Pancreas (tissue), 10 donors: ENCODE measurements at places on chromosomes 2 and 18.

DNA sequence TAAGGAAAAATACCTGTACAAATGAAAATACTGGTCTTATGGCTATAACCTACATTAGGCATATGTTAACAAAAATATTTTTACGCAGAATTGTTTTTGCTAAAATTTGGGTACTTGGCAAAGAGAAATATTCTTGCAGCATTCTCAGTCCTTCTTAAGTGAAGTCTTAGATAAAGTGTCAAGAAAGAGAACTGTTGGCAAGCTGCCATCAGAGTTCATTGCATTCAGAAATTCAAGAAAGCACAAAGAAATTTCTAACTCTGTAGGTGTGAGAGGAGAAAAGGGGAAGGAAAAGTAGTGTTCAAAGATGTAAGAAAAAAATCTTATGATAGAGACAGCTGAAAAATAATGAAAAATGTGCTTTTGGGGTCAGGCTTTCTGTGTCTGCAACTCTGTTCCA lies 86.7 kb downstream of the IRS1 start:
- DNase-seq, result no peak

DNA sequence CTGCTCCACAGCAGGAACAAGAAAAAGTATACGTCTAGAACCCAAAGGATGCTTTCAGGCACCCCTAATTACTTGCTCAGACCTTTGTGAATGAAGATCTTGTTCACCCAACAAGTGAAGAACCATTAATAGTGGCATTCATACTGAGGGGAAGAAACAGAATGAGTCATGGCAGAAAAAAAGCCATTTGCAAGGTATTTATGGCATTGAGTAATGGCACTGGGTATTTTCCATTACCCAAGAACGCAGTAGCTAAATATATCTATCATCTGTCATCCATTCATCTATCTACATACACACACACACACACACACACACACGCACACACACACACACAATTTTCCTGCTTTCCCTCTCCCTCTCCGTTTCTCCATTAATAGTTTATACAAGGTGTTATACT lies 56.4 kb upstream of the XIRP2 start:
- no peak for DNase-seq

DNA sequence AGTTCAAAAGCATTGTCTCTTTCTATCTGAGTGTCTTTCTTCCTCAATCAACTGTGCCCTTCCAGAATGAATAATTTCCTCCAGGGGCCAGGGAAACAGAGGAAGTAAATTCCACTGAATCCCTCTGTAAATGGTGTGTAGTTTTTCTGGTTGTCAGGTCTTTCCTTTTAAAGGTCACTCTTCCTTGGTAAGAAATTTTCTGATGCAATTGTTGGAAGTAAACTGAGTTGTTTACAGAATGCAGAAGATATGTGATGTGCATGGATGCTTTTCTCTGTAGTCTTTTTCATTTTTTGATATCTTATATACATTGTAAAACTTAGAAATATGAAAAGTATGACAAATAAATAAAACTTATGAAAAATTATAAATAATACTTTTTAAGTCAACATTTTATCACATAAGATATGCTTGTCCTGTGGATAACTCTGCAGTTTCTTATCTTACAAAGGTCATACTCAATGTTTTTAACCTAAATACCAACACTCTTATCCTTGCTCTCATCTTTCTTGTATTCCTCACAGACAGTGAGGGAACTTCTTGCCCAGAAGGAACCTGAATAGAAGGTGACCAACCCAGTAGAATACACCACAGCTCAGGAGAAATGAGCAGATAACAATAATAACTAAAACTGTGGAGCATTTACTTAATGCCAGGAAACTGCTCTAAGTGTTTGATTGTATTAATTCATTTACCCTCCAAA lies 234.5 kb downstream of the METTL4 start:
- DNase-seq, result no peak

DNA sequence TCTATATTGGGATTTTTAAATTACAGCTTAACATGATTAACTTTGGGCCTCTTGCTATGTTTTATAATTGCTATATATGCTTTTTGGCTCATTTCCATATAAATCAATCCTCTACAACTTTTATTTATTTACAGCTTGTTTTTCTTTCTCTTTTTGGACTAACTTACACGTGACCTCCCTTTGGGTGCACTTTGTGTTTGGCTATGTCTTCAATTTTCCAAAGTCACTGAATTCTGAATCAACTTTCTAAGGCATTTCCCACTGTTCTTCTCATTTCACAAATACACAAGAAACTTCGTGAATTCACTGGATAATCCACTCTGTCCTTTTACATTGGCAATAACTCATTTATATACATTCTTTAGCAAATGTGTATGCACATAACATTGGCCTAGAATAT lies 5.4 kb upstream of the CPS1 start:
- DNase-seq, result no peak

- no peak for DNase-seq
Measured at GRCh38 chr18:11927497-11927896, 19.4 kb upstream of the MPPE1 start.

GRCh38 chr2:15619076-15619475 lies 27.4 kb downstream of the DDX1 start:
- DNase-seq, result peak; percentile 67

- DNase-seq, result no peak
Measured at GRCh38 chr2:210540471-210540870, 15.9 kb upstream of the CPS1 start.

DNA sequence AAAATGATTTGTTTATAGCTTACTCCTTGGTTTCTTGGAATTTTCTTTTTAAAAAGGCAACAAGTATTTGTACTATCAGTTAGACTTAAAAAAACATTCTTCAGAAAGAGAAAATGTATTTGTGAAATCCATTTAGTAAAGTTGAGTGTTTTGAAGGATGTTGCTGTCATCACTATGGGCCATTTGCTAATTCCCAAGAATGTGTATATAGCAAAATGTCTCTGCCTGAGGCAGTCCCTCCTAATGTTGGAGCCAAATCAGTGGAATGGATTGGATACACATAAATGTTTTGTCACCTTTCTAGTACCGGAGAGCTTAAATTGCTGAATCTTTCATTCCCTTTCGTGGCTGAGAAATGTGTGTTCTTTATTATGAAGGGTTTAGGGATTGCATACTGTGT lies 890.2 kb upstream of the ZEB2 start:
- no peak for DNase-seq

DNA sequence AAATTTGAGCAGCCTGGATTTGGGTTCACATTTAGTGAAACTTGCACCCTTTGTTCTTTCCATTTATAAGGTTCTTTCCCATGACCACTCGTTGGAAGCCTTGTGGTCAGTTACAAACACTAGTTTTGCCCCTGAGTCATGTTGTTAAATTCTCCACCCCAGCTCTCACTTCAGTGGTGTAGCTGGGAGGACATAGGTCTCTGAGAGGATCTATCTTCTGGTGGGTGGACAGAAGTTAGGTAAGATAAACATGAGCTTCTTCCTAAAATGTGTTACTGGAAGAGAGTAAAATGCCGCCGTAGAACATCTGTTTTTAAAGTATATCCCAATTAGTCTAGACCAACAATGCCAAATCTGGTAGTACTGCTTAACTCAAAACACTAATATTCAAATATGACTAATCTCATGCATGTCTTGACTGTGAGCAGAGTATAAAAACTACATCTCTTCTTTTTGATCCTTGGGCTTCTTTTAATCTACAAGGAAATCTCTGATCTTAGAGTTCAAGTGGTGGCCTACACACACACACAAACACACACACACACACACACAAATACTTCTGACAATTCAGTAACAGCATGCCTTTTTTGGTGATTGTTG lies 162.6 kb upstream of the FN1 start:
- DNase-seq, result no peak

- no peak for DNase-seq
Measured at GRCh38 chr18:3281456-3282400, 19.8 kb downstream of the MYL12B start.

DNA sequence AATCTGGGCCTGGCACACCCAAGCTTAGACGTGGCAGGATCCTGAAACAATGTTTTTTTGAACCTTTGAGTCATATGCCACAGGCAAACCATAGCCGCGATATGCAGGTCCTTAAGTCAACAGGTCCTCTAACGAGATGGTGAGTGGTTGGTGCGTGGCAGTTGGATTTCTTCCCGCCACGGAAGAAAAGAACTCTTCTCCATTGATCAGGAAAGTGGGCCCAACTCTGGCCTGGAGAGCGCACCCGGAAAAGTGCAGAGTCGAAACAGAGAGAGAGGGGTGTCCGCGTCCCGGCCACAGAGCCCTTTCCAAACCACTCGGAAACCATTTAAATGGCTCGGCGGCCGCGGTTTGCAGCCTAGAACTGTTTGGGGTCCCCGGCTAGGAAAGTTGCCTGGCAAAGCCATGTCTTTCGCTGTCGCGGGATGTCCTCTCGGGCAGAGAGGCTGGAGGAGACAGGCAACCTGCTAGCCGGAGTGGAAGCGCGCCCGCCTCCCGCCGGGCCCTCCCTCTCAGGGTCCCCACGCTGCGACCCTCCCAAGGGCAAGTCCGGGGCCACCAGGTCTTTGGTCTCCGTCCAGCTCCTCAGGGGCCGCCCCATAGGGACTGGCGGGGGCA lies 777 bp downstream of the GALNT3 start:
- peak; percentile 83 for DNase-seq

DNA sequence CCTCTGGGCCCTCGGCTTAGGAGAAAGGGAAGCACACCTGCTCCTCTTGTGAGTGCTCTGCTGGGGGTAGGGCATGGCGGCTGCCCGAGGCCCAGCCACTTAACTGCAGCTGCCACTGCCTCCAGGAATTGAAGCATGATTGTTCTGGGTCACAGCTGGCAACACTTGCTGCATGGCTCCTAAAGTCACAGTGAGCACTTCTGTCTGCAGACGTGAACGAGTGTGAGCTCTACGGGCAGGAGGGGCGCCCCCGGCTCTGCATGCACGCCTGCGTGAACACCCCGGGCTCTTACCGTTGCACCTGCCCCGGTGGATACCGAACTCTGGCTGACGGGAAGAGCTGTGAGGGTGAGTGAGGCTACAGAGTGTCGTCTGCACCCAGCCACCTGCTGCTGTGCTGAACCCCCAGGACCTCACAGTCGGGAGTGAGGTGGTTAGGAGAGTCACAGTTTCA lies 44.4 kb downstream of the FBLN7 start:
- no peak for DNase-seq

GRCh38 chr2:143668234-143668633 lies 539.0 kb downstream of the ARHGAP15 start:
- DNase-seq, result no peak
